Nephron progenitor cell (in vitro differentiated cells): ENCODE measurements at places on chromosomes 3 and 15.

DNA sequence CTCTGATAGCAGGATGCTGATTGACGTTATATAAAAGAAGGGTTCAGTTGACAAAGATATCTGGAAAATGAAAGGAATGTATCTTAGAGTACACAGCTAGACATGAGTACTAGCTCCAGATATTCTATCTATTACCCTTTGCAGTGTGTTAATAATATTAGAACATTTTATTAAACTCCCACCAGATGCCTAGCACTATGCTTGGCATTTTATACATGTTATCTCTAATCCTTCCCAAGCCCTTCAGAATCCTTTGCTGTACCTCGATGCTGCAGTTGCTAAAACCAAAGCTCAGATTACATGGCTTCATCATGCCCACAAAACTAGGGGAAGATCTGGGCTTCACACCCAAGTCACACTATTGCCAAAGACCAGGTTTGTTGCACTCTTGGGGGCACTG is 350.1 kb upstream of the AZI2 start:
- no peak for DNase-seq

GRCh38 chr3:55243678-55244077 is 243.4 kb downstream of the WNT5A start:
- no peak for DNase-seq

DNA sequence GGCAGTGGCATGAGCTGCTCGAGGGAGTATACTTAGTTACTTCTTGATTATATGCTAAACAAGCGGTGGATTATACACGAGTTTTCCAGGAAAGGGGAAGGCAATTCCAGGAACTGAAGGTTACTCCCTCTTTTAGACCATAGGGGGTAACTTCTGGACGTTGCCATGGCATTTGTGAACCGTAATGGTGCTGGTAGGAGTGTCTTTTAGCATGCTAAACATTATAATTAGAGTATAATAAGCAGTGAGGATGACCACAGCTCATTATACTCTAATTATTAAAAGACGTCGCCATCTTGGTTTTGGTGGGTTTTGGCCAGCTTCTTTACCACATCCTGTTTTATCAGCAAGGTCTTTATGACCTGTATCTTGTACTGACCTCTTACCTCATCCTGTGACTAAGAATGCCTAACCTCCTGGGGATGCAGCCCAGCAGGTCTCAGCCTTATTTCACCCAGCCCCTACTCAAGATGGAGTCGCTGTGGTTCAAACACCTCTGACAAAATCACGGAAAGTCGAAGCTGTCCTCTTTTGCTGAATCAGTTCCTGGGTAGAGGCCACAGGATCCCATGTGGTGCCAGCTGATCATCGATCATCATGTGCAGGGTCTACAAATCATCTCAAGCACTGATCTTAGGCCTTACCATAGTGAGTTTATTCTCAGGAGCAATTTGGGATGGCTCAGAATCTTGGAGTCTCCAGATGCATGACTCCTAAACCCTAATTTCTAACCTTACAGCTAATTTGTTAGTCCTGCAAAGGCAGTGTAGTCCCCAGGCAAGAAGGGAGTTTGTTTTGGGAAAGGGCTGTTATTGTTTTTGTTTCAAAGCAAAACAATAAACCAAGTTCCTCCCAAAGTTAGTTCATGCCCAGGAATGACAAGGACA is 149.1 kb downstream of the TJP1 start:
- no peak for DNase-seq

DNA sequence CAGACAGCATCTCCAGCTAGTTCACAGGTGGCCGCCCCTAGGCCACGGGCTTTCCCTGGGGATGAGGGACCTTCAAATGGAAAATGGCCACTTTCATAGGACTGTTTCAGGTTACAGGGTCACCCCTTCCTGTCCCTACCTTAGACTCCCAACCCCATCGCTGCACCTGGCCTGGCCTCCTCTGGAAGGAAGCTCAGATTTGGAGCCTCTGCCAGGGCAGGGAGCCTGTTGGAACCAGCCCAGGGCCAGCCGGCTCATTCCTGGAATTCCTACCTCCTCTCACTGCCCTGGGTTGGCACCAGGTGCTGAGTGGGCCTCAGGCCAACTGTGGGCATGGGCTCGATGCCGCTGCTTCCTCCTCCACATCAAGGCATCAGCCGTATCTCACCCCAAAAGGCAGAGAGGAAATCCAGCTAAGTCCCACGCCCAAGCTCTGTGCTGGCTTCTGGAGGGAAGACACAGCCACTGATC is 42.2 kb downstream of the KLHL25 start:
- no peak for DNase-seq

GRCh38 chr3:11637901-11638458 is 5.7 kb downstream of the VGLL4 start:
- DNase-seq: no peak

DNA sequence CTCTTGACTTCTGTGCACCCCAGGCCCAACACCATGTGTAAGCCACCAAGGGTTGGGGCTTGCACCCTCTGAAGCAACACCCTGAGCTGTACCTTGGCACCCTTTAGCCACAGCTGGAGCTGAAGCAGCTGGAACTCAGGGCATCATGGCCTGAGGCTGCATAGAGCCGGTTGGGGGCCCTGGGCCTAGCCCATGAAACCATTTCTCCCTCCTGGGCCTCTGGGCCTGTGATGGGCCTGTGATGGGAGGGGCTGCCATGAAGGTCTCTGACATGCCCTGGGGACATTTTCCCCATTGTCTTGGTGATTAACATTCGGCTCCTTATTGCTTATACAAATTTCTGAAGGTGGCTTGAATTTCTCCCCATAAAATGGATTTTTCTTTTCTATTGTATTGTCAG is 22.4 kb upstream of the ADAMTSL3 start:
- no peak for DNase-seq

- no peak for DNase-seq
Observed at GRCh38 chr15:57329582-57330367, 46.5 kb upstream of the CGNL1 start.

GRCh38 chr3:158737976-158738615 is 5.8 kb upstream of the RARRES1 start:
- DNase-seq: no peak

DNA sequence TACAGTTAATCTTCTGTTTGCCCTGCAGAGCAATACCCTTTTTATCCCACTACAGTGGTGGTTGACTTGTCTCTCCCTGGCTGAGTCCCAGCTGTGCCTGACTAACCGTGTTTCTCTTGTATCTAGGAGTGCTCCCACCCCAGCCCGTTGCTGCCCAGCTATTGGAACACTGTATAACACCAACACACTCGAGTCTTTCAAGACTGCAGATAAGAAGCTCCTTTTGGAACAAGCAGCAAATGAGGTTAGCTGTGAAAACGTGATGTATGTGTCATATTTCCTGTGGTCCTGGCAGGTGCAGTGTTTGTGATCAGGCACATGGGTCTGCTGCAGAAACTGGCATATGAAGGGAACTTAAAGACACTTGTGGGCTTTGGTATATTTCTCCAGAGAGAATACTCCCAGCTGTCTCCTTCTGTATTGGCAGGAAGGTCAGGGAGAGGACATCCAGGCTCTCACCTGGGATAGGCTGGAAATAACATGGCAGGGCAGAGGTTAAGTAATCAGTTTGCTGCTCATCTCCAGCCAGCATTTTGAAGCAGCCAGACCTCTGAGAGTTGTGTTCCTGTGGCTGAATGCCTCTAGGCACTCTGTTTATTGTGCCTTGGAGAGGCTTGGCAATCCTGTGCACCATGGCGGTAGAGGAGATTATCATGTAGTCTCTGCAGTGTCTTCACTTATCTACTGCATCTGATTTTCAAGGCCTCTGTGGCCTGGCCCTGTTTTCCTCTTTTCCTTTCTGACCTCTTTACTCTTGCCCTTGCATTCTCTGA is 34.8 kb downstream of the ATG7 start:
- DNase-seq: no peak

GRCh38 chr3:6791161-6791560 is 69.8 kb upstream of the GRM7 start:
- no peak for DNase-seq

DNA sequence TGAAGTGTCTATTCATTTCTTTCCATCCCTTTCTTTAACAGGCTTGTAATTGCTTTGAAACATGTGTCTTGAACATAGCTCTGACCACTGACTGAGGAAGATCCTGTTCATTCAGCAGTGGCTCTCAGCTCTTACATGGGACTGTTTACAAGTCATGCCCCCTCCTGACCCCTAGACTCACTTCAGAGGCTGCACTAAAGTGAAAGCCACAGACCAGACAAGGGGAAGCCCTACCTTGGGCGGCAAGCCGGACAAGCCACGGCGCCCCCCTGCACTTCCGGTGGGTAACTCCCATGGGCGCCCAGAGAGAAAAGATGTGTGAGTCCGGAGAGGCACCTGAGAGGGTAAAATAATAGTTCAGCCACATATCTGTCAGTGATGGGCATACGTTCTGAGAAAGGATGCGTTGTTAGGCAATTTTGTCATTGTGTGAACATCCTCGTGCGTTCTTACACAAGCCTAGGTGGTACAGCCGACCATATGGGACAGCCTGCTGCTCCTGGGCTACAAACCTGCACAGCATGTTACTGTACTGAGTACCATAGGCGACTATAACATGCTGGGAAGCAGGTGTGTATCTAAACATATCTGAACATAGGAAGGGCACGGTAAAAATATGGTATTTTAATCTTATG is 116.2 kb downstream of the CHSY1 start:
- DNase-seq: no peak

DNA sequence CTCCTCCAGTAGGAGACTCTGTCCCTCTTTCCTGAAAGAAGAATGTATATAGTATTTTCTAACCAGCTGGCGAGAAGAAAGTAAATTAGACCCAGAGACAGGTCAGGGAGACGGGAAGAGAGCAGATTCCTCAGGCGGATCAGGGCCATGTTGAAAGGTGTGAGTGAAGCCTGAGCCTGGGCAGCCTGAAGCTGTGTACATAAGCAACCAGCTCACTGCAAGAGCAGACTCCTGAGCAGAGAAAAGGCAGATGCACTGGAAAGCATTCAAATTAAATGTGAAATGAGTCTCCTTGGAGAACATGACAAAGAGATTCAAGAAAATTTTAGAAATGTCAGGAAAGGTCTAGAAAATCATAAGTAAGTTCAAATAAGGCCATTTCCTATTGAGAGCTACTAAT is 165.8 kb downstream of the GOLIM4 start:
- no peak for DNase-seq

DNA sequence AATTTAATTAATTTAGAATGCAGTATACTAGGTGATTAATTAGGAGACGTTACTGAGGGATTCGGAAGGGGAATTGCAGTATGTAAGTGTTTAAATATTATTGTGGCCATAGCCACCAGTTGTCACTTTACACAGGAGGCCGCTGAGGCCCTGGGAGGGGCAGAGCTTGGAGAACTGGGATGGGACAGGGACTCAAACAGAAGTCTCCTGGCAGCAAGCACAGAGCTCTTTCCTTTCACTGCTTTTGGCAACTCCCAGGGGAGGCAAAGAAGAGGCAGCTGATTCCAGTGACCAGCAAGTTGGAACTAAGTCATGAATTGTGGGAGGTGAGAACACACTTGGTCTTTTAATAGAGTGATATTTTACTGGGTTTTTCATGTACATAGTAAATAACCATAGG is 248.6 kb downstream of the RPLP1 start:
- no peak for DNase-seq

- no peak for DNase-seq
Observed at GRCh38 chr3:178320456-178321351, 215.5 kb upstream of the KCNMB2 start.
